Right hindlimb (tissue), 1 donor: ENCODE measurements at places on chromosomes 12 and 14.
A peak's percentile ranks its signal among the peaks of the same experiment; 100 is the strongest.

DNA sequence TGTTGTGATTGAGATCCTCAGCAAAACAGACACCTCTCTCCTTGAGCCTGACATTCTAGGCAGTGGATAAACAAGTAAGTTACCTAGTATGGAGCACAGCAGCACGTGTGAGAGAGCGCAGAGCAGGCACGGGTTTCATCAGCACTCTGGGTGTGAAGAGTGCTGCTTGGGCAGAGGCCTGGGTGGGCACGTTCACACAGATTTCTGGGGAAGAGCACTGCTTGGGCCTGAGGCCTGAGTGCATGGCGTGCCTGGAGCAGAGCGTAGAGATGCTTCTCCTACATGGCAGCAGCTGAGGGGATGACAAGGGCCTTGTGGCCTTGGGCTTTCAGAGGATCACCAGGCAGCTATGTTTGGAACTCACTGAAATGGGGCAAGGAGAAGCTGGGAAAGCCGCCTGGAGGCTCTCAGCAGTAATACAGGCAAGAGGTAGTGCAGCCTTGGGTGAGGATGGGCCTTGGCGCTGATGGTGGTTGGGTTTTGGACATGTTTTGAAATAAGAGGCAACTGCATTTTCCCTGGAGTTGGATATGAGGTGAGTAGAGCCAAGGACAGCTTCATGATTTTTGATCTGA, 17.6 kb downstream of the CKB start:
- DNase-seq = no peak

GRCh38 chr12:20028033-20028432, 340.3 kb upstream of the PDE3A start:
- no peak for DNase-seq

DNA sequence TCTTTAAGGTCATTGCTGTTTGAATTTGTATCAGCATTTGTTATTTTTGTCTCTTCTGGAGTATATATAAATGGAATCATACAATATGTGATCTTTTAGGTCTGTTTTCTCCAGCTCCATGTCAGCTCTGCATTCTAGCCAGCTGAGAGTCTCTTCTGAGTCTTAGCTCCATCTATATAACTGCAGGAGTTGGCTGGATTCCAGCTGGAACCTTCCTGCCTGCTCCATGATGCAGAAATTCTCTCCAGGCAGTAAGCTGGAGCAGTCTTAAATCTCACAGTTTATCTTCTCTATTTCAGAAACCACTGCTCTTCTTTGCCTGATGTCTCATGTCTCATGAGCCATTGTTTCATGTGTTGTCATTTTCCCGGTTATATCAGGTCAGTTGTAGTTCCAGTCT, 827.6 kb downstream of the NRXN3 start:
- peak; percentile 73 for DNase-seq

DNA sequence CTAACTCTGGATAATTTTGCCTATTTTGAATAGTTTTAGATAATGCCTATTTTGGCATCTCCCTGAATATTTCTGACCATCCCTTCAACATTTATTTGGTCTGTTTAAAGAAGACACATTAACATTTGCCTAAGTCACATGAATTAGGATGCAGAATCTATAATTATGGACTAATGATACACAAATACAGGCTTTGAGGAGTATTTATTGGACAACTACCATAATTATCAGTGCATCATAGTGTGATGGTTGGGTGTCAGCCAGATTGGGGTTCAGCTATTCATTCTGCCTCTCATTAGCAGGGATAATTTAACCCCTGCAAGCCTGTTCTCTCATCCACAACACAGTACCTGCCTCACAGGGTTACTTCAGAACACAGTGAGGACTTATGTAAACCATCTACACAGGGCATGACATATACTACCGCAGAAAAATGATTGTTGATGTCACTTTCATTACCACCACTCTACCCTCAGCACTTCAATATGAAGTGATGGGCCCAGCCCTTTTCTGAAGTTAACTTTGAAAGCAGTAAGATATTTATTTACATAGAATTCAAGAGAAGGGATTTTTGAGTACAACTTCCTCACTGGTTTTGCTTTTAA, 14.4 kb downstream of the PRKCH start:
- no peak for DNase-seq

DNA sequence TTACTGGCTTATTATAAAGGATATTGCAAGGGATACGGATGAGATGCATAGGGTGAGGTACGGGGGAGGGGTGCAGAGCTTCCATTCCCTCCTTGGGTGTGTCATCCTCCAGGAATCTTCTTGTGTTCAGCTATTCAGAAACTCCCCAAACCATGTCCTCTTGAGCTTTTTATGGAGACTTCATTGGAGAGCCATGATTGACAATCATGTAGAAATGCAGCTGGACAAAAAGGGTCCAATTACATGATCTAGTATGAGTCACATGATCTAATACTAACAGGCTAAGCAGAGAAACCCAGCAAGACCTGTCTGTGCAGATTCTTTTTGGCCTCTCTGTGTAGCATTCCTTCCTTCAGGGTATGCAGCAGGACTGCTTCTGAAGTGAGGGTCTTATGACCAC, 23.9 kb upstream of the FLVCR2 start:
- DNase-seq = no peak

- DNase-seq = no peak
These were observed at the start of gene NCOR2 for GRCh38 chr12:124566997-124567672. NCOR2 (minus strand) TSS chr12:124567612; CDS start chr12:124495251, 72,361 bp downstream.

DNA sequence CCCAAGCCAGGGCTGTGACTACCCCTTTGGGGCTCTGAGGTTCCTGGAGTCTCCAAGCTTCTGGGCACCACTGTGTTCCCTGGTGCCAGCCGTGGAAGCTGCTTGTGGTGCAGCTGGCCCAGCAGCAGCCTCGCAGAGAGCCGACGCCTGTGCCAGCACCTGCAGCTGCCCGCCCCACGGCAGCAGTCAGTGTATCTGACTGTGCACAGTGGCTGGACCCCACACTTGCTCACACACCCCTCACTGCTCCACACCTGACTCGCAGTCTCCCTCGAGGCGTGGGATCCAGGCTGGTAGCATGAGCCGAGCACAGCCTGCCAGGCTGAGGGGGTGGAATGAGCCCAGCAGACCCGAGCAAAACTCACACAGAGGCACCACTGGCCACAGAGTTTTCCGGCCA, 325.2 kb downstream of the PCNX1 start:
- no peak for DNase-seq

DNA sequence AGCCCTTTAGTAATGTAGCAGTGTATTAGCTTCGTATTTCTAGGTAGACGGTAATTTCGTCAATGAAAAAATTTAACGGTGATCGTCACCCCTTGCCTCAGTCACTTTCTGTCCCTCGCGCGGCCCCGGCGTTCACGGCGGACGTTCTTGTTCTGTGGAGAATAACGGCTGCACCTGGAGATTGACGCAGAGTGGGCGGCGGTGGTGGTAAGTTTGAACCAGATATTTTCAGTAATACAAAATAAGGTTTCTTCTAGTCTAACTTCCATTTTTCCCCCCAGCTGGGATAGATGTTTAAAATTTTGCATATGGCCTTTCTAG, 341 bp downstream of the ZNF10 start:
- DNase-seq = no peak

GRCh38 chr14:104573930-104574329, 5.6 kb upstream of the C14orf180 start:
- peak; percentile 54 for DNase-seq

- DNase-seq = peak; percentile 27
These were observed 8.1 kb downstream of the TNS2 start for GRCh38 chr12:53057816-53058500.

GRCh38 chr14:92927349-92928257, 4.7 kb downstream of the CHGA start:
- no peak for DNase-seq

- DNase-seq = peak; percentile 53
These were observed 593 bp downstream of the PIP4P1 start for GRCh38 chr14:20460458-20461224.

DNA sequence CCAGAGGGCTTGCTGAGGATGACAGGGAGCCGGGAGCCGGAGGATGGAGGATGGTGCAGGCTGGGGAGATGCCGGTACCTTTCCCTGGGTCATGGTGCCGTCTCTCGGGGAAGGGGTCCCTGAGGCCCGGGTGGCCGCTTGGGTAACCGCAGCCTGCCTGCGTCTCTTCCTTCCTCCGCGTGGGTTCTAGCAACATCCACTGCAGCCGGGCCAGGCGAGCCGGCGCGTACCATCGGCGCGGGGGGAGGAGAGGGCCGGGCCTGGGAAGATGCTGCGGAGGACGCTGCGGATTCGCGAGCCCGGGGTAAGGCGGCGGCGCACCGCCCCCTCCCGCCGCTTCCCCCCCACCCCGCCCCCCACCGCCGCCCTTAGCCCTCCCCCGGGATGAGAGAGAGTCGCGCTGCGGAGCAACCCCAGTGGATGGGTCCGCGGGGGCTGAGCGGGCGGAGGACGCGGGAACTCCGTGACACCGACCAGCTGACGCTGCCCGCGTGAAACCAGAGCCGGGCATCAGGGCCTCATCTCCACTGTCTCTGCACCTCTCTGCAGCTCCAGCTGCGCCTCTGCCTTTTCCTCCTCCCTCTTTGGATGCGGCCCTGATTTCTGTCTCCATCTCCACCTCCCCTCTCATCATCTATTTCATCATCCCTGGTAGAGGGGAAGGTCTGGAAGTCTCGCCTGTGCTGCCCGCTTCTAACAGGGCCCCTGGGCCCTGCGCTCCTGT, at the start of gene FAIM2:
TSS of gene FAIM2 (minus strand) at position 201 of the 724 bp plus-strand sequence. CDS start at position 93, 108 bp downstream.
- peak; percentile 75 for DNase-seq

- no peak for DNase-seq
These were observed 7.3 kb downstream of the FKBP11 start for GRCh38 chr12:48917857-48918537.

GRCh38 chr12:21118760-21119159, 12.2 kb upstream of the SLCO1B1 start:
- DNase-seq = no peak

DNA sequence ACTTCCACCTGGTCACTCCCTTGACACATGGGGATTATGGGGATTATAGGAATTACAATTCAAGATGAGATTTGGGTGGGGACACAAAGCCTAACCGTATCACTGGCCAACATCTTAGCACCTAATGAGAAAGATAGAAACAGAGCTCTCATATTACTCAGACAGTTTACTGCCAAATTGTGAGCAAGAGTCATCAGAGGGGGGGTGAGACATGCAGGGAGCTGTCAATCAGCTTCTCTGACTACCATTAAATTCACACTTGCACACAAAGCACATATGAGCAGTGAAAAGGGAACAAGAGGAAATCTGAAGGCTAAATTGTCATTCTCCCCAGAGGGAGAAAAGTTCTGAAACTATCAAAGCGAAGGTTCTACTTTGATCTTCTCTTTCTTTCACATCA, 78.1 kb upstream of the GRIN2B start:
- DNase-seq = no peak

DNA sequence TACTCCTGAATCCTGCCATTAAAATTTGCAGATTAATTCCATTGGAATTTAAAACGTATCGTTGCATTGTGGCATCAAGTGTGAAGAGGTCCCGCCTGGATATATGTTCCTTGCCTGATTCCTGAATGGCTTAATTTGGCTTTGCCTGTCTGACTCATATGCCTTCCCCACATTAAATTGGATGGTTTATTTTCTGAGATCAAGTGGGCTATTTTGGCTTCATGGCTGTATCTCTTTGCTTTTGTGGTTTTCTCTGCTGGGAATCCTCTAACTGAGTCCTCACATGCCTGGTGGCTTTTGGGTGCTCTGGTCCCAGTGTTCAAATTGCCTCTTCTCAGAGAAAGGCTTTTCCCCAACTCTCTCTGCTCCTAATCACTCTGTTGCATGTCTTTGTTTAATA, 127.9 kb upstream of the DYRK2 start:
- DNase-seq = no peak

DNA sequence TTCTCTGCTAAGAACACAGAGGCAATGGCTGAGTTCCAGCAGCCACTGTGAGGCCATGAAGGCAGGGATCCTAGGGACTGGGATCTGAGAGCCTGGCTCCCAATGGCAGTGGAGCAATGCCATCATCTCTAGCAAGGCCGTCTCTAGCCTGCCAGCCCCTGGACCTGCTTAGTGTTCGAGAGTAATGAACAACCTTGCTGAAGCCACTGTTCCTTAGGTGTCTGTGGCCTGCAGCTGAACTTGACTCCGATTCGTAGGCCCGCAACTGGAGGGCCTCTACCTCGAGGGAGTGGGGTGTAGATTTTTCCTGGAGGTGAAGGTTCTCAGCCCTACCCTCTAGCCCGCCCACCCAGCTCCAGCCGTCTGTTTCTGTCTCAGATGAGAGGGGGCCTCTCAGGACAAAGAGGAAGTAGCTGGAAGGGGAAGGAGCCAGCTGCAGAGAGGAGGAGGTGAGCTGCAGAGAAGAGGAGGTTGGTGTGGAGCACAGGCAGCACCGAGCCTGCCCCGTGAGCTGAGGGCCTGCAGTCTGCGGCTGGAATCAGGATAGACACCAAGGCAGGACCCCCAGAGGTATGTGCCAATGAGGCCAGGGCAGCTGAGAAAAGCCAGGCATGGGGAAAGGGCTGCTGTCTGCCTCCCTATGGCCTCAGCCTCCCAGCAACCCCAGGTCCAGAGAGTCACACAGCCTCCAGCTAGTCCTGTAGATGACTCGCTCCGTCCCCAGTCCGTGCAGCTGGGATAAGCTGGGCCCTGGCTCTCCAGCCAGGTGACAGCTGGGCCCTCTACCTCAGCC, at the start of gene PLD4:
TSS of gene PLD4 (plus strand) at position 459 of the 793 bp plus-strand sequence. CDS start 2,262 bp downstream, outside the sequence.
- DNase-seq = no peak

DNA sequence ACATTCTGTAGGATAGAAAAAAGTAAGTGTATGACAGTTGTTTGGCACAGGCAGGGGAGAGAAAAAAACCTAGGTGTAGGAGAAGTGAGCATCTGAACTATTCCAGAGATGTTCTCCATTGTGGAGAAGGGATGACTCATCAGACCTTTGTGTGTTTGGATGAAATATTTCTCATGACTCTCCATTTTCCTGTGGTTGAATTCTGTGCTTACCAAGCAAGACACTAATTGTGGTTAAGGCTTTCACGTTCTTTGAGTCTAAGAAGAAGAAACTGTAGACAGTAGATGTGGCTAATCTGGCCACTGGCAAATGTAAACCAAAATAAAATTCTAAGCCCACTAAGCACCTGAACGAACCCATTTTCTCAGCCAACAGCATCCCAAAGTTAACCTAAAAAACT, 107.9 kb upstream of the GZMB start:
- DNase-seq = no peak

DNA sequence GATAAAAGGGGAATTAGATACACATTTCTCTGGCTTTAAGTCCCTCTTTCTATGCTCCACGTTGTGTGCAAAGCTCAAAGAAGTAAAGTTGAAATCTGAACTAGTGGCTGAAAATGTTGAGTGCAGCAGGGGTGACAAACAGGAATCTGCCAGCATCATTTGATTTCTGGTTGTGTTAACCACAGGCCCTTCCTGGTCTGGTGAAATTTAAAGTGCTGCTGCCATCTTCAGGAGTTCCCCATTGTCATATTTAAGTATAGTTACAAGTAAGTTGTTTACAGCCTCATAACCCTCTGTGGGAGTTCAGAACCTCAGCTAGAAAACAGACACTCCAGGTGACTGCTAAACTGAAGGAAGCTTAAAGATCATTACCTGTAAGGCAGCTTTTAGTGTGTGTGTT, 90.9 kb upstream of the CCDC196 start:
- DNase-seq = no peak

- DNase-seq = no peak
These were observed 259.9 kb upstream of the DDHD1 start for GRCh38 chr14:53412819-53413675.

DNA sequence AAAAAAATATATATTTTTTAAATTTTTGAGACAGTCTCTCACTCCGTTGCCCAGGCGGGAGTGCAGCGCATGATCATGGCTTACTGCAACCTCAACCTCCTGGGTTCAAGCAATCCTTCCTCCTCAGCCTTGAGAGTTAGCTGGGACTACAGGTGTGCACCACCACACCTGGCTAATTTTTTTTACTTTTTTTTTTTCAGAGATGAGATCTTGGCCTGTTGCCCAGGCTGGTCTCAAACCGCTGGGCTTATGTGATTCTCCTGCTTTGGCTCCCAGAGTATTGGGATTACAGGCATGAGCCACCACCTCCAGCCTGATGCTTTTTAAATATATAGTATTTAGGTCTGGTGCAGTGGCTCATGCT, 24.5 kb downstream of the MDM2 start:
- no peak for DNase-seq
